ENCODE measurements at places on chromosomes 4 and X.

- DNase-seq = peak; percentile 49
Measured at GRCh38 chrX:14529290-14529989, at the start of gene GLRA2. TSS of gene GLRA2 (plus strand) at chrX:14529536. CDS start at chrX:14530058, 522 bp downstream.

DNA sequence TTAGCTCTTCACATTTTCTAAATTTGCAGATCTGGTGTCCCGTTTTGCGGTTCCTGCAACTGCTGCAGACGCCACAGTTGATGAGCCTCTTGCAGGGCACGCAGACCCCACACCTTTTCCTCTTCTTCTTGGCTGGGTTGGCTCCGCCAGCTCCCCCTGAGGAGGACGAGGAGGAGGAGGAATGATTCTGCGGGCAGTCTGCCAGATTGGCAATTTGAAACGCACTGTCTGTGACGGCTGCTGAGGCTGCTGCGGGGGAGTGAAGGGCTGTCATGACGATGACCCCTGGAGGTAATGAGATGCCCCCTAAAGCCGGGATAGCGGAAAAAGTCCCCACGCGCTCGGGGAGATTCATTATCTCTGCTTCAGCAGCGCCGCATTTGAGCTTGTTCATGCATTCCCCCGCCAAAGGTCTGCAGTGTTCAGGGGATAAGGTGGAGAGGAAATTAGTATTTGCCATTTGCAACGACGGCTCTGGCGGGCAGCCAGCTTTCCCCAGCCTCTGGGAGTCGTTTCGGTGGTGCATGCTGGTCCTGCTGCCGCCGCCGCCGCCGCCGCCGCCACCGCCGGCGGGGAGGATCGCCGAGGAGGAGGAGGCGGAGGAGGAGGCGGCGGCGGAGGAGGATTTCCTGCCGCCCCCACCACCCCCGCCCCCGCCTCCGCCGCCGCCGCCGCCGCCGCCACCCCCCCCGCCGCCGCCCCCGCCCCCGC lies 3.8 kb downstream of the CXXC4 start:
- peak; percentile 83 for DNase-seq

- peak; percentile 34 for DNase-seq
Measured at GRCh38 chrX:108165383-108166111, 74.0 kb downstream of the ATG4A start.

GRCh38 chrX:45472968-45473367 lies 272.3 kb upstream of the DIPK2B start:
- no peak for DNase-seq

DNA sequence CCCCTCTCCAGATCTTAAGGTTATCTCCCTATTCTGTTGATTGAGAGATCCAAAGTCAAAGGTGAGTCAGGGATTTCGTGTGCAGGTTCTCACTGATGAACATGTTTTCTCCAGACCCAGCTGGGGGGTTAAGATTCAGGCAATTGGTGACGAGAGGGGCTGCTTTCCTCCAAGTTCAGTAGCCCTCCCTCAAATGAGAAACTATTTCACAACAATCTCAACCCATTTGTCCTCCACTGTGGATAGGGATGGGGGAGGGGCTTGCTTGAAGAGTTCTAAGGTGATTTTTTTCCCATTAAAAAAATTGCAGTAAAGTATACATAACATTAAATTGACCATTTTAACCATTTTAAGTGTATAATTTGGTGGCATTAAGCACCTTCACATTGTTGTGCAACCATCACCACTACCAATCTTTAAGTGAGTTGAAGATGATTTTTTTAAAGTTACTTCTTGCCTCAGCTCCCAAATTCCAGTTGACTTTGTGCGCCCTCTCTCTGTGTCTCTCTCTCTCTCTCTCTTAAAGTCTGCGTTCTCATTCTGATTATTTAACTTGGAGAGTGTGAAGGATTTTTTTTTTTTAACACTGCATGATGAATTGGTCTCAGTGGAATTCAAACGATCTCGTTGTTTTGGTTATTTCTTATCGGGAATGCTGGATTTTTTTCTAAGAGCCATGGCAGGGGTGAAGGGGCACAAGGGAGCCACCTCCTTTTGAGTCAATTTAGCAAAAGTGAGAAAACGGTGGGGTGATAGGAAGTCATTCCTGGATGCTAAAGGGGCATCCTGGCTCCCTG lies 175.9 kb downstream of the SHROOM3 start:
- DNase-seq = no peak

- DNase-seq = peak; percentile 93
Measured at GRCh38 chr4:105474099-105474518, 247 bp upstream of the PPA2 start.

GRCh38 chrX:18649498-18649951 lies 22.4 kb downstream of the RS1 start:
- no peak for DNase-seq

GRCh38 chr4:54386042-54386669 lies 157.1 kb downstream of the PDGFRA start:
- DNase-seq = no peak

- DNase-seq = no peak
Measured at GRCh38 chr4:94354474-94354896, 11.8 kb upstream of the HPGDS start.

DNA sequence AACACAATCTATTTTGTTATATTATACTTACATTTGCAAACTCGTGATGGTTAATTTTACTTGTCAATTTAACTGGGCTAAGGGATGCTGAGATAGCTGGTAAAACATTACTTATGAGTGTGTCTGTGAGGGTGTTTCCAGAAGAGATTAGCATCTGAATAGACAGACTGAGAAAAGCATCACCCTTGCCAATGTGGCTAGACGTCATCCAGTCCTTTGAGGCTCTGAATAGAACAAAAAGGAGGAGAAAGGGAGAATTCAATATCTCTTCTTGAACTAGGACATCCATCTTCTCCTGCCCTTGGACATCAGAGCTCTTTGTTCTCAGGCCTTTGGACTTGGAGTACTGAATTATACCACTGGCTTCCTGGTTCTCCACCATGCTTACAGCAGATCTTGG lies 154.6 kb downstream of the EPHA5 start:
- no peak for DNase-seq

DNA sequence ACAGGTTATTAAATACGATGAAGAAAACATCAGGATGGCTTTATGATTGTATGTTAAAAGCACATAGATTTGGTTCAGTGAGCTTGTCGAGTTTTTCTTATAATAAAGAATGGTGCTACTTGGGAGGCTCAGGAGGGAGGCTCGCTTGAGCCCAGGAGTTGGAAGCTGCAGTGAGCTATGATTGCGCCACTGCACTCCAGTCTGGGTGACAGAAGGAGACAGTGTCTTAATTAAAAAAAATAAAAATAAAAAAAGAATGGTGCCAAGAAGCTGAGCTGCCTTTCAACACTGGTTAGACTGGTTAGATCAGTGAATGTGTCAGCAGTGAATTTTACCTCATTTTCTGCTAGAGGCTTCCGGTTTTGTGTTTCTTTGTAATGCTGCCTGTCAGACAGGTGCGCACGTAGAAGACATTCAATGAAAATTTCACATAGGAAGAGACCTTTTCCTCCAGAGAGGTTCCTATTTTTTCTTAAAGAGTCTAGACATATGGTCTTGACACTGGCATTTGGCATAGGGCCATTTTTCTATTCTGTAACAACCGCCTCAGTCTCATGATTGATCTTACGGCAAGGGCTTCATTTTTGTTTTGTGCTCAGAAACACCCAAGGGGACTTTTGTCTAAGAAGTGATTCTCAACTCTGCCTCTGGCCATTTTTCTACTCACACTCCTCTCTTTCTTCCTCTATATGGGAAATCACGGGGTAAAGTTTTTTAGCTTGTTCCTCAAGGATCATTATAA lies 15.0 kb upstream of the ARSF start:
- DNase-seq = no peak

DNA sequence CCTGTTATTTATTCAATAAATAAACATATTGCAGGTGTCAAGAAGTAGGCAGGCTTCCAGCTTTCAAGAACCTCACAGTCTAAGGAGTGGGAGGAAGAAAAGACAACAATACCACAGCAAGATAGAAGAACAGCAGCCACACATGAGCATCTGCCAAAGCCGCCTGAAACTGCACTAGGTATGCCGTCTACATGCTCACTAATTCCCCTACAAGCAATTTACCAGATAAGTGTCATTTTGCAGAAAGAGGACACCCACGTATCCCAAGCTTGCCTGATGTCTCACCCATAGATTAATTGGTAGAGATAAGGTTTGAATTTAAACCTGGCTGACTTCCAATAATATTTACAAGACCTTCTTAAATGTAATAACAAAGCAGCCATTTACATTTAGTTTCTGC lies 439.4 kb upstream of the CPEB2 start:
- no peak for DNase-seq

GRCh38 chr4:139822391-139822790 lies 156.8 kb downstream of the MGST2 start:
- DNase-seq = no peak

DNA sequence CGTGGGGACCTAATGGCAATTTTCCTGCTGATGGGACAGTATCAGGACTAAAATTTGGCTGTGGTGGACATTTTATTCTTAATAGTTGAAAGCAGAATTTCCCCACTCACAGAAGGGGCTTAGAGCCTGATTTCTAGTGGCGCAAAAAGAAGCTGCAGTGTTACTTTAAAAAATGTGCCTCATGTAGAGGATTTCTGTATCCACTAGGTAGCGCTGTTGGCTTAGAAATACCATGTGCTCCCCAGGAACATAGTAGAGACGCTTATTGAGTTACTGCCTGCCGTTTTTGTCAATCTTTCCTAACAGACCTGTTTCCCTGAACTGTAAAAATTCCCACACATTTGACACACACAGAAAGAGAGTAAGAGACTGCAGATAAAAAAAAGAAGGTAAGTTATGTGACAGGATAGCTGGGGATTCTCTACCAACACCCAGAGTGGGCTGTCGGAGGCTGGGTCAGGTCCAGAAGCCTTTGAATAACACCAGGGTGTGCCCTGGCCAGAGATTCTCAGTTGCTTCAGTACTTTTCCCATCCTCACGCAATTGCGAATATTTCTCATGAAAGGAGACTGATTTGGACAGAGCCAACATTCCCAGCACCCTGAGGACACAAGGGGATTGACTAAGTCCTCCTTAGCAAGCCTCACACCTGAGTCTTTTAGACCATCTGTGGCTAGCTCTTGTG lies 88.4 kb downstream of the ZXDA start:
- no peak for DNase-seq

- peak; percentile 64 for DNase-seq
Measured at GRCh38 chr4:98546910-98547594, 111.4 kb downstream of the TSPAN5 start.
